GM04504 (cell line): ENCODE measurements at places on chromosomes 2 and 18.

DNA sequence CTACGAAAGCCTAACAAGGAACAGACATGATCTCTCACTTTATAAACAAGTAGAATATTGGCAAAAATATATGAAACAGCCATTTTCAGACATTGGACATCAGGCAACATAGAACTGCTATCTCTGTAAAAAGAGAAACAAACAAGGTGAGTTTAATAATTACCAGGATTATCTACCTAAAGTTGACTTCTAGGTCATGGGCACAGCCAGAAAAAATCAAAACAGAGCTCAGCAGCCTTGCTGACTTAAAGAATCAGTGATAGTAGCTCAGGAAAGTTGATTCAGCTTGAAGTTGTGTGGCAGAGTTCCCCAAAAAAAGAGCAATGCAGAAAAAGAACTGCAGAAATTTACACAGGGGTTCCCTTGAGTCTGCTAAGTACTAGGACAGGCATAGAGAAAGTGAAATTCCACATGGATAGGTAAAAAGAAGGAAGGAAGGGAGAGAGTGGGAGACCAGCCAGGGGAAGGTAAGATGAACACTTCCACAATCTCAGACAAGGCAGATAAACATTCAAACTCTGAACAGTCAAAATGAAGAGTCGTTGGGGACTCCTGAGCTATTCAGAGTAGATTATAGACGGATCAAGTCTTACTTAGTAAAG lies 102.0 kb downstream of the EXOC6B start:
- DNase-seq: no peak

DNA sequence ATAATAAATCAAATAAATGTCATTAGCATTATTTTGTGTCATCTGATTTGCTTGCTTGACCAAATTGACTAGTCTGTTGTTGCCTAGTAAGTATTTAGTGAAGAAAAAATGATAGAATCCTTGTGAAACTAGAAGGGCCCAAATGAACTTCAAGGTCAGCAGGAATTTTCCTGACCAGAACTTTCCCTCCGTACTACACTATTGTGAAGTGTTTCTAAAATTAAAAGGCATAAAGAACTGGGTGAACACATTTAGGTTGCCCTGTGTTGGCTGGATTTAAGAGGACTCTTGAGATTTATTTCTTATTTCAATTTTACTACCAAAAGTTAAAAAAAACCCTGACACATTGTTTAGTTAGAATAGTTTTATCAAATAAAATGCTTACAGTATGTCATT lies 142.6 kb downstream of the CCDC85A start:
- no peak for DNase-seq

GRCh38 chr2:61262699-61263098 lies 100.7 kb downstream of the C2orf74 start:
- no peak for DNase-seq

DNA sequence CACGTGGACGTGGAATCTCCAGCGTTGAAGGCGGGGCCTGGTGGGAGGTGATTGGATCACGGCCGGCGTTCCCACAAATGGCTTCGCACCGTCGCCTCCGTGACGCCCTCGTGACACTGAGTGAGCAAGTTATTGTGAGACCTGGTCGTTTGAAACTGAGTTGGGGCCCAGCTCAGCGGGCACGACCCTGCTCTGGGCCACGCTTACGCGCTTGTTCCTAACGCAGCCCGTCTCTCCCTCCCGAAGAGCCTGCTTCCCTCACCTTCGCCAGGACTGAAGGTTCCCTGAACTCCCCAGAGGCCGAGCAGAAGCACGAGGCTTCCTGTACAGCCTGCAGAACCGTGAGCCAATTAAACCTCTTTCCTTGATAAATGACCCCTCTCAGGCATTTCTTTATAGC lies 121.8 kb downstream of the RTP5 start:
- no peak for DNase-seq

- no peak for DNase-seq
These were observed 29.9 kb downstream of the LOXHD1 start for GRCh38 chr18:46627136-46627535.

GRCh38 chr18:7921938-7922587 lies 354.9 kb downstream of the PTPRM start:
- peak; percentile 20 for DNase-seq

GRCh38 chr2:230348787-230349186 lies 21.8 kb downstream of the SP140L start:
- no peak for DNase-seq

GRCh38 chr2:3210257-3210656 lies 167.4 kb downstream of the EIPR1 start:
- no peak for DNase-seq

GRCh38 chr2:10494351-10495066 lies 46.4 kb upstream of the ODC1 start:
- DNase-seq: no peak

DNA sequence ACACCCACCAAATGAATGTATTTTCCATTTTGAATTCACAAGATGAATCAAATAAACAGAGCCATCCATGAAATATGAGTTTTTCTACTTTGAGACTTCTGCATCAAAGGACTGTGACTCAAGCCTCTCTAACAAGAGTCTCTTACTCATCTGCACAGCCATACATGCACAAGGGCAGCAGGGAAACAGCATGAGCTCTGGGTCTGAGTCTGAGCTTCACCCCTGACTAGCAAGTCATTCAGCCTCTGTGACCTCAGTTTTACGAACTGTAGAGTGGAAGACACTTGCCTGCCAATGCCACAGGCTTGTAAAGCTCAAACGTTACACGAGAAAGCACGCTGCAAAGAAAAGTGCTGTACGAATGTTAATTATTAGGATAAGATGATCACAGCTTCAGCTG lies 42.9 kb downstream of the MREG start:
- no peak for DNase-seq

GRCh38 chr2:222750533-222750932 lies 79.1 kb downstream of the MOGAT1 start:
- DNase-seq: no peak

DNA sequence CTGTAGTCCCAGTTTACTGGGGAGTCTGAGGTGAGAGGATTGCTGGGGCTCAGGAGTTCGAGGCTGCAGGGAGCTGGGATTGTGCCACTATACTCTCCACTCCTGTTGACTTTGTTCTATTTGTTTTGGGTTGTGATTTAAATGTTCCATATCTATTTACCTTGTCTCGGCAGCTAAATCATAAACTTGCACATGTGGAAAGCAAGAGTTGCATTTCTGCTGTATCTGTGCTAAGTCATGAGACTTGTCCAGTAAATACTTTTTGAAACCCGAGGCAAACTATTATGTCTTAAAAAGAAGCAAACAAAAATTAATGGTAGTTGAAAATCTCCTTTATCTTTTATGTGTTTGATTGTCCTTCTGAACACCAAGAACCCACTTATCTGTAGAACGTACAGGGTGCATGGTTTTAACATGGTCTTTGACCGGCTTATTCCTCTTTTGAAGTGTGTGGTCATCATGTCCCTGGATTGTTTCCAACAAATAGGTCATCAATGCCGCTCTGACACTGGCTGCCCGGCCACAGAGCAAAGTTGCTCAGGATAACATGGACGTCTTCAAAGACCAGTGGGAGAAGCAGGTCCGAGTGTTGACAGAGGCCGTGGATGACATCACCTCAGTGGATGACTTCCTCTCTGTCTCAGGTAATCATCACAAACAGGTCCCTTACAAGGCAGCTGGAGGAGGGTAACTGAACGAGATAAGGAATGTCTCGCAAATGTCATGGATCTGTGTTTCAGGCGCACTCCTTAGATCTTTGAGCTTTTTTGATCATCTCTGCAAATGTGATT lies 241.1 kb upstream of the LRRTM1 start:
- DNase-seq: no peak

DNA sequence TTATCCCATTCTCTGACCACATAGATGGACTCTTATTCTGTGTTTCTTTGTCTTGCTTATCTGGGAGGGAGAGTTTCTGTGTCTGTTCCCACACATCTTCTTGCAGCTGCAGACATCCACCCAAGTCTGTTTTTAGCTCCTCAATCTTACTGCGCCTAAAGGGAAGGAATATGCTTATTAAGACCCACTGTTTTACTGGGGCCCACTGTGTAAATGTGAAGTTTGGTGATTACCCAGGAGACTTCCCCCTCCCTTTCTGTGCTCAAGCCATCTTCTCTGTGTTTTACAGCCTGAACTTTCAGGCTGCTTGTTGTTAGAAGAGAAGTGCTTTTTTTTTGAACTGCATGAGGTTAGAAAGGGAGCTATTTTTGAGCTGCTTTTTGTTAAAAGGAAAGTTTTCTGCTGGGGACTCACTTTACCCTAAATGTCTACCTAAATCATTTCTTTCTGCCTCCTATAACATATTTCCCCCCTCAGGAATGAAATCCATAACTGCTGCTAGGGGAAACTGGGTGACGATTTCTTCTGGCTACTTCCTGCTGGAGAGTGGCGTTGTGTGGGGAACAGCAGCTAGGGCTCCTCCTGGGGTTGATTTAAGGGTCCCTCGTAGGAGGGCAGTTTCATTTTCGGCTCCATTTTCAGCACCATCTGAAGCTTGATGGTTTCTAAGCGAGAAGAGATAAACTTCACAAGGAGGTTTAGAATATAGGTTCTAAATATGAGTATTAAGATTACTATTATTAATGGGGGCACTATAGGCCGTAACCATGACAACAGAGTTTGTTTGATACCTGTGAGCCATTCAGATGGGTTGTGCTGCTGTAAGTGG lies 39.5 kb upstream of the GMCL1 start:
- DNase-seq: no peak
